ENCODE measurements at places on chromosomes 11 and 22. TPM values are rescaled to one million over a fixed set of nuclear protein-coding genes. Genes with fewer than 3 reads are reported as not detected.

The BDNF gene
- total RNA-seq, result 0.20 TPM

The RTN4R gene
- 1.0 TPM for total RNA-seq

The MOGAT2 gene
- not detected for total RNA-seq

The EIF3M gene
- total RNA-seq, result 371 TPM

The SLC16A8 gene
- 0.28 TPM for total RNA-seq

The GPHA2 gene
- not detected for total RNA-seq

The LRRC56 gene
- 0.12 TPM for total RNA-seq

The TPBGL gene
- 0.15 TPM for total RNA-seq

The VSIG2 gene
- total RNA-seq, result 6.3 TPM

The PLAAT5 gene
- 5.3 TPM for total RNA-seq

The NXPE1 gene
- not detected for total RNA-seq

DNA sequence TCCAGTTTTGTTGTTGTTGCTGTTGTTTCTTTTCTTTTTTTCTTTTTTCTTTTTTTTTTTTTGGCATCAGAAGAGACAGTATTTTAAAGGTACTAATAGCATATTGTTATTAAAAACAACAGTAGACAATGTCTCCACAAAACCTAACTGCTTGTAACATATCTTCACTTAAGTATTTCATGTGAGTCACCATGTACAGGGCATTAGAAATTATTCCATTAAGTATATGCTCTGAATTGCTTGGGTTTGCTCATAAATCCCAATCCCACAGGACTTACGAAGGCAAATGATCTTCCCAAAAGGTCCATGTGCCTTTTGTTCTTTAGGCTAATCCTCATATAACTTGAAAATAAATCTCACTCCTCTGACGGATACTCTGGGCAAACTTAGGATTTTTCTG, 35.9 kb downstream of the MAP6 start:
- DNase-seq, result no peak
- no peak overlapping the region for H3K27ac ChIP-seq
- peaks cover 13% of the 10 kb centered on the region for H3K4me1 ChIP-seq
- H3K36me3 ChIP-seq, result no peaks in the 10 kb centered on the region
- H3K4me3 ChIP-seq, result no peak overlapping the region

DNA sequence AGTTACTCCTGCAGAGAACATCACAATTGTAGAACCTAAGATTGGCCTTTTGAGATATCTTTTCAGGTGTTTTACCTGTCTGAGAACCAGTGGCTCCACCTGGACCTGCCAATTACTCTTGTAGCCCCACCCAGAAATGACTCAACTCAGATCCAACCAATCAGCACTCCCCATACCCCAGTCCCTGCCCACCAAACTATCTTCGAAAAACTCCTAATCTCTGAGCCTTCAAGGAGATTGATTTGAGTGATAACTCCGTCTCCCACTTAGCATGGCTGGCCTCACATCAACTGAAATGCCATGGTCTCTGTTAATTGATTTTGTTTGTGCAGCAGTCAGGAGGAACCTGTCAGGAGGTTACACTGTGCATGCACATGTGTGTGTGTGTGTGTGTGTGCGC, 103.6 kb downstream of the MTNR1B start:
- H3K4me3 ChIP-seq, result no peak overlapping the region
- no peak overlapping the region for H3K27ac ChIP-seq
- no peaks in the 10 kb centered on the region for H3K36me3 ChIP-seq

DNA sequence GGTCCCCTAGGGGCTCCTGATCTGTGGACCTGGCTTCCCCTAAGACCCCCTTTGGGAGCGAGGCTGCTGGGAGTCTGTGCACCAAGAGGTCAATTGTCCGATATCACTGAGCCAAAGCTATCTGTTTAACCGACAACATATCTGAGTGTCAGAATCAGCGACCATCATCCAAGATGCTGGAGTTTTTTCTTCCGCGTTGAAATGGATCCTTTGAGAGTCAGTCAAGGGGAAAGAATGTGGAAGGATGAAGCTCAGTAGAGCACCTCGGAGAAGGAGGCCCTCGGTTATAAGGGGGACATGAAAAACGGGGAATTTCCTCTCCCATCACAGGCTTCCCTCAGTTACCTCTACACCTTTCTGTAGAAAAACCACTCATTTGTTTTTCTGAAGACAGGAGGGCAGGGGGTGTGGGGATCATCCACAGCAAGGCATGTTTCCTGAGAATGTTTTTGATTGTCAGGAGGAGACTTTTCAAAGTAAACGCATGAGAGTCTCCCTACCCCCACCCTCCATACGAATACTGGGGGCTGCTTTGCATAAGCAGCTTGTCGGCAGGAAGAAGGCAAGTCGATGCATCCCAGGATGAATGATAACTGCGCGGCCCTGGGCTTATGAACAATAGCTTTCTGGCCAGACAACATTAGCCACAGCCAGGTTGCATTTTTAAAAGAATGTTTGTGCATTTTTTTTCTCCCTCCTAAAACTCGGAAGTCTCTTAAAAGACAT, 37.7 kb upstream of the CCND1 start:
- H3K27ac ChIP-seq, result no peak overlapping the region
- H3K27me3 ChIP-seq, result no peaks in the 10 kb centered on the region

DNA sequence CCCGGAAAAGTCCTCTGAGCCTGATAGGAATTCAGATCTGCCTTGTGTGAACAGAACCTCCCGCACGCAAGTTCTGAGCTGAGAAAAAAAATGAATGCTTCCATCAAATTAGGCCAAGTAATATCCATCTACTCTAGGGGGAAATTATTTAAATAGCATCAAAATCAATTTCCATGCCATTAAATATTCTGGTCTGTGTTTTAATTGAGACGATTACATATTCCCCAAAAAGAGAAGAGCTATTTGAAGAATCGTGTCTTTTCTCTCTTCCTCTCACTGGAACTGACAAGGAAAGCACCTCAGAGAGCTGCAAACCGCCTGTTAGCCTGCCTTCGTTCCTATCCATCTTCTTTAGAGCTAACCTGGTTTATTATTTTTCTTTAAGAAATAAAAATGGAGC, 96.0 kb downstream of the SEZ6L start:
- no peak overlapping the region for H3K27ac ChIP-seq
- H3K36me3 ChIP-seq, result no peaks in the 10 kb centered on the region
- no peaks in the 10 kb centered on the region for H3K27me3 ChIP-seq
- H3K4me3 ChIP-seq, result no peak overlapping the region
- H3K4me1 ChIP-seq, result no peaks in the 10 kb centered on the region

- no peak for DNase-seq
- H3K4me1 ChIP-seq, result no peaks in the 10 kb centered on the region
- H3K36me3 ChIP-seq, result no peaks in the 10 kb centered on the region
These were observed 78.8 kb upstream of the TOP3B start for GRCh38 chr22:22061085-22062077.

GRCh38 chr11:130763087-130763980, 152.9 kb downstream of the SNX19 start:
- no peak overlapping the region for H3K27ac ChIP-seq
- no peaks in the 10 kb centered on the region for H3K4me1 ChIP-seq
- no peak overlapping the region for H3K4me3 ChIP-seq
- H3K36me3 ChIP-seq, result no peaks in the 10 kb centered on the region
- H3K27me3 ChIP-seq, result no peaks in the 10 kb centered on the region

DNA sequence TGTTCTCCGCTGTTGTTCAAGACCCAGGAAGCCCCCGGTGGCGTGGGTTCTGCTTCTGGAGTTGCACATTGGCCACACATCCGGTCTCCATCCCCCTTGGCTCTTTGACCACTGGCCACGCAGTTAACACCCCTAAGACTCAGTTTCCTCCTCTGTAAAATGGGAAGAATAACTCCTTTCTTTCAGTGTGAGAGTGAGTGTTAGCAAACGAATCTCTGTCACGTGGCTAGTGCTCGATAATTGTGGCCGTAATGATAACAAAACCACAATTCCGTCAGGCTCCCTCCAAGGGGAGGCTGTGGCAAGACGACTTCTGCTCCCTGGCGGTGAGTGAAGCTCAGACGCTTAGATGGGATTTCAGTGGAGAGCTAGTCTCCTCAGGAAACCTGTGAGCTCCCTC, 315.2 kb upstream of the B3GAT1 start:
- H3K36me3 ChIP-seq, result no peaks in the 10 kb centered on the region
- DNase-seq, result no peak
- H3K4me1 ChIP-seq, result no peaks in the 10 kb centered on the region
- no peak overlapping the region for H3K27ac ChIP-seq

- no peak overlapping the region for H3K27ac ChIP-seq
- DNase-seq, result no peak
- H3K4me1 ChIP-seq, result no peaks in the 10 kb centered on the region
- no peaks in the 10 kb centered on the region for H3K36me3 ChIP-seq
These were observed 45.7 kb downstream of the RPUSD4 start for GRCh38 chr11:126165757-126166156.

GRCh38 chr11:61632096-61632495, 48.1 kb upstream of the DAGLA start:
- no peaks in the 10 kb centered on the region for H3K36me3 ChIP-seq
- no peak overlapping the region for H3K4me3 ChIP-seq
- H3K4me1 ChIP-seq, result no peaks in the 10 kb centered on the region
- H3K27me3 ChIP-seq, result no peaks in the 10 kb centered on the region
- DNase-seq, result no peak

GRCh38 chr11:19832086-19832750, 119.6 kb downstream of the NAV2 start:
- H3K36me3 ChIP-seq, result peaks cover 19% of the 10 kb centered on the region
- H3K4me1 ChIP-seq, result peaks cover 11% of the 10 kb centered on the region
- no peak for DNase-seq
- H3K27ac ChIP-seq, result no peak overlapping the region
- no peak overlapping the region for H3K4me3 ChIP-seq
- no peaks in the 10 kb centered on the region for H3K27me3 ChIP-seq

DNA sequence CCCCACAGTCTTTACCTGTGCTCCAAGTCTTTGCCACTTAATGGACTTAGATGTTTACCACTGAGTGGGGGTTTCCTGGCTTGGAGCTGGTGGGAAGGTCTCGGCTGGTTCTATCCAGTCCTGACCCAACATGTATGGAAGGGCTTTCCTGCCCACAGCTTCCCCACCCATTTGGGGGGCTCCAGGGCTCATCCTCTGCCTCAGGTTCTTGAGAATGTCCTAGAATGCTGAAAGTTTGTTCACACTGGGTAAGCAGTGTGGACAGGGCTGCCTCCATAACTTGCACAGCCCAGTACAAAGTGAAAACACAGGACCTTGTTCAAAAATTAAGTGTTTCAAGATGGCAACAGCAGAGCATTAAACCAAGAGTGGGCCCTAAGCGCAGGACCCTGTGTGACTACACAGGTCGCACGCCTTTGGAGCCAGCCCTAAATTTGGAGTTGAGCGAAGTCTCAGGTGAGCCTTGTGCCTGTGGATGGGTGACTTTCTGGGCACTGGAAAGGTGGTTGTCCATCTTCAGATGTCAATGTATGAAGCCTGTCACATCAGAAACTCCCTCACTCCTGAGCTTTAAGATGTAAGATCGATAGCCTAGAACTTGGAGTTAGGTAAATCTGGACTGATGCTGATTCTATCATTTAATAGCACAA, 72.7 kb upstream of the NARS2 start:
- peak; percentile 50 for DNase-seq
- H3K27me3 ChIP-seq, result no peaks in the 10 kb centered on the region
- no peaks in the 10 kb centered on the region for H3K36me3 ChIP-seq
- H3K4me1 ChIP-seq, result no peaks in the 10 kb centered on the region
- H3K4me3 ChIP-seq, result no peak overlapping the region

DNA sequence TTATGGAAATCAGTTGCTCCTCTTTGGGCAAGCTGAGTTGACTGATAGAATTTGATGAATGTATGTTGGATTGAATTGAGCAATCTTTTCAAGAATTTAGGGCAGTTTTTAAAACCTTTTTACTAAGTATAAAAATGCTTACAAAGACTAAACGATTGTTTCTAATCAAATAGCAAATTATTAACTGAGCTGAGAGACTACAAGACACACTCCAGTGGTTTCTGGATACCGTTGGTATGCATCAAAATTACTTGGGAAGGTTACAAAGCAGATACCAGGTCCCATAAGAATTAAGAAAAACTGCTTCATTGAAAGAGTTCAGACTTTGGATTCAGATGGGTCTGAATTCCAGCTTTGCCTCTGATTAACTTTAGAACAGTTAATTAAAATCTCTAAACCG, 721.4 kb downstream of the FAM181B start:
- DNase-seq, result no peak
- no peaks in the 10 kb centered on the region for H3K36me3 ChIP-seq
- H3K4me3 ChIP-seq, result no peak overlapping the region
- no peaks in the 10 kb centered on the region for H3K4me1 ChIP-seq
- H3K27me3 ChIP-seq, result no peaks in the 10 kb centered on the region

DNA sequence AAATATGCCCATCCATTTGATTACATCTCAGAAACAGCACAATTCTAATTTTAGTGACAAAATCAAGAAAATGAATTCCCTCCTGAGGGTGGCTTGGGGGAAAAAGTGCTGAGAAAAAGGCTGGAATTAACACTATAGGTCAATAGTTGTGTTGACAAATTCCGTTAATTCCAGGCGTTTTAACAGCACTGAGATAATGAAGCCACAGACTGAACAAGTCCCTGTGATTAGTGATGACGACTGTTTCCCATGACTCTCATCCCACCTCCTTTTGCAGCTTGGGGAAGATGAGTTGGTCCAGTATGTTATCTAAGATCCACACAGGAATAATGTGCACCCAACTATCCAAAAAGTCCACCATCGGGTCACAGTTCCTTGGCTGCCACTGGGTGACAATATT, 12.8 kb downstream of the SRRD start:
- H3K36me3 ChIP-seq, result peaks cover 93% of the 10 kb centered on the region
- no peak overlapping the region for H3K27ac ChIP-seq
- no peaks in the 10 kb centered on the region for H3K4me1 ChIP-seq
- no peak overlapping the region for H3K4me3 ChIP-seq
- no peak for DNase-seq

GRCh38 chr11:115384236-115384635, 120.0 kb downstream of the CADM1 start:
- no peak overlapping the region for H3K27ac ChIP-seq
- H3K36me3 ChIP-seq, result no peaks in the 10 kb centered on the region
- H3K4me3 ChIP-seq, result no peak overlapping the region
- DNase-seq, result no peak
- no peaks in the 10 kb centered on the region for H3K4me1 ChIP-seq
- no peaks in the 10 kb centered on the region for H3K27me3 ChIP-seq

DNA sequence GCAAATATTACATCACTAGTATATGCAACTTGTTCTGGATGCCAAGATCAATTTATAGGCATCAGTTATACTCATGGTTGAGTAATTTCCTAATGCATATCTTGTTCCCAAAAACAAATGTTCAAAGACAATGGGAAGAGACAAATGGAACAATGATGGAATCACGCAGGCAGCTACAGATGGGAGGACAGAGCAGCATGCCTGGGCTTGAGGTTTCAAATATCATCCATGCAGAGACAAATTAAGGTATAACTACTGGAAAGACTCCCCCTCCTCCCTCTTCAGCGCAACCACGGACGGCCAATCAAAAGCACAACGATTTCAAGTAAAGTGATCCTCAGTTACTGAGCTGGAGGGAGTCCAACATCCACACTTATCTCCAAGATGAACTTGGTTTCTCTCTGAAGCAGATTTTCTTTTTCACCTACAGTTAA, 106.8 kb downstream of the CCDC83 start:
- H3K27me3 ChIP-seq, result no peaks in the 10 kb centered on the region
- no peaks in the 10 kb centered on the region for H3K4me1 ChIP-seq
- no peak for DNase-seq
- H3K4me3 ChIP-seq, result no peak overlapping the region
- peaks cover 96% of the 10 kb centered on the region for H3K36me3 ChIP-seq
- no peak overlapping the region for H3K27ac ChIP-seq

GRCh38 chr11:59358020-59358419, 675 bp upstream of the OR5AN1 start:
- no peaks in the 10 kb centered on the region for H3K36me3 ChIP-seq
- no peak overlapping the region for H3K27ac ChIP-seq
- no peak for DNase-seq
- H3K4me3 ChIP-seq, result no peak overlapping the region

Measured in right atrium auricular region (tissue), 2 donors.